Central memory CD8-positive, alpha-beta T cell (primary cell): ENCODE measurements at places on chromosomes 4 and X.

DNA sequence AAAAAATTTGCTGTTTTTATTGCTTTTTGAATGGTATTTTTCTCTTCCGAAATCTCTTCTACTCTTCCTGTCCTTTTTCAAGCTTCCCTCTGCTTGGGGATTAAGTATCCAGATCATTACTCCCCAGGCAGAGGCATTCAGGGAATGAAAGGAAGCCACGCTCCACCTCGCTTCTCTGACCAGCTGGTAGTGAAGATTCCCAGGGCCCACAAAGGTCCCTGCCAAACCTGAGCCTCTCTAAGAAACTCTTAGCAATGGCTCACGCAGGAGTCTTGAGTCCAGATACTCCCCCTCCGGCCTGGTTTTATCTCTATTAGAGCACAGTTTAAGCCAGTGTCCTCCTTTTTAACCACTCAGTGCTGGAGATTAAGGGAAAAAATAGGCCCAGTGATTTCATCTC lies 51.4 kb upstream of the SOD3 start:
- DNase-seq: no peak

- no peak for DNase-seq
Measured at GRCh38 chrX:75997692-75998091, 175.2 kb upstream of the PBDC1 start.

- no peak for DNase-seq
Measured at GRCh38 chrX:65720381-65720964, 53.0 kb downstream of the MSN start.

DNA sequence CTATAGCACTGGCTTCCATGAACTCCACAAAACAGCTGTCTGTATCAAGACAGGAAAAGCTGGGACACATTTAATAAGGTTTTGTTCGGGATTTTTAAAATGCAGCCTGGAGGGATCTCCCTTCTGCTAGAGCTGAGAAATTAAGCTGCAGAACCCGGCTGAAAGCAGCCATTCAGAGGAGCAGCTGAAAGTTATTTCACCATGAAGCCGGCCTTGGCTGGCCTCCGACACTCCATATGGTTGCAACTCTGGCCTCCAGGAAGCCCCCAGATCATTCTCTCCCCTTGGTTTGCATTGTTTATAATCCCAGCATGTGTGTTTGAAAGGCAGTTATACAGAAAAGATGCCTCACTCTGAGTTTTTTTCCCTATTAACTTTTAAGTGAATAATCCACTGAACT lies 239.4 kb downstream of the SPATA18 start:
- DNase-seq: no peak

GRCh38 chr4:108628411-108628810 lies 8.0 kb downstream of the RPL34 start:
- no peak for DNase-seq

DNA sequence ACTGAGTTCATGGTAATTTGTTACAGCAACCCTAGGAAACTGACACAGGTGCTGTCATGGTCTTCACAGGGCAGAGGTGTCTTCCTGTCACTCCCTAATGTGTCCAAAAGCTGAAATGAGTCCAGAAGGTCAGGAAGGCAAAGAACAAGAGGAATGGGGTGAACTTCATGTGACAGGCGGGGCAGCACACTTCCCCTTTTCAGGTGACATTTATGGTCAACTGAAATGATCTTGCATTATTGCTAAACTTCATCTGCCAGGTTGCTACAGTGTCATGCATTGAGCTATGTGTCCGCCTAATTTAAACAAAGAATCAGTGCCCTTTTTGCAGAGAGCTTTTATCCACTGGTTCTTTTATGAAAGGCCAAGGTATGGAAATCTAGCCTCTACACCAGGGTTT lies 15.9 kb upstream of the CCDC149 start:
- DNase-seq: no peak

DNA sequence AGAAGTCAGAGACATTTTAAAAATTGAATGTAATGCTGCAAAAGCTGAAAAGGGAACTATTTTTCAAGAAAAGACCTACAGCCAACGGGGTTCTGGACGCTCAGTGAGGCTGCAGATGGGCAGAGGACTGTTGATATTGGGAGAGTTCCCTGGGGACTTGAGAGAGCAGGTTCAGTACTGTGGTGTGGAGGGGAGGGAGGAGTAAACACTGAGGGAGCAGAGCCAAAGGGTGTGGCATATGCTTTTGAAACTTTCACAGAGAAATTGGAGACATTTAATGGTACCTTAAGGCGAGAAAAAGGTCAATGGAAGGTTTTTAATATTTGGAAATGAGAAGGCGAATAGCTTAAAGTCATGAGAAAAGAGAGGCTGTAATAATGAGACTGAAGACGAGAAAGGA lies 62.2 kb upstream of the GPM6A start:
- no peak for DNase-seq

- DNase-seq: no peak
Measured at GRCh38 chr4:114062499-114062898, 83.1 kb upstream of the ARSJ start.

- DNase-seq: no peak
Measured at GRCh38 chr4:149794352-149794751, 21.3 kb downstream of the IQCM start.
